Stimulated activated CD8-positive, alpha-beta memory T cell treated with anti-CD3 and anti-CD28 coated beads, Interleukin-7, amount 100 ng/mL, for 1 hour (primary cell): ENCODE measurements at places on chromosomes 1 and 21.

GRCh38 chr1:24659993-24660665 lies 17.0 kb downstream of the SRRM1 start:
- no peak for DNase-seq

GRCh38 chr21:26147535-26147934 lies 23.0 kb downstream of the APP start:
- no peak for DNase-seq

DNA sequence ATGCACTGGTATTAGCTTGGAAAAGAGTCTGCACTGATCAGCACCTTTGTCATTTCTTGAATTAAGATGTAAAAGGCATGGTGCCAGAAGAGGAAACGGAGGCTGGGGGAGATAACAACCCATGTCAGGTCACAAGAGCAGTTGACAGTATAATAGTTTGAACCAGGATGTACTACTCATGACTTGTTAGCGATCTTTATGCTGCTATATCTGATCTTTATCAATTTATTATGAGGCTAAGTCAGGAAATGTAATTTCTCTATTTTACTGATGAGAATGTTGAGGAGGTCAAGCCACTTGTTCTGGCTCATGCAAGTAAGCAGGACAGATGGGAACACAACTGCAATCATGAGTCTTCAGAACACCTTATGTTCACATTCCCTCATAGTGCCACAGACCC lies 41.4 kb downstream of the RGS5 start:
- DNase-seq = no peak

DNA sequence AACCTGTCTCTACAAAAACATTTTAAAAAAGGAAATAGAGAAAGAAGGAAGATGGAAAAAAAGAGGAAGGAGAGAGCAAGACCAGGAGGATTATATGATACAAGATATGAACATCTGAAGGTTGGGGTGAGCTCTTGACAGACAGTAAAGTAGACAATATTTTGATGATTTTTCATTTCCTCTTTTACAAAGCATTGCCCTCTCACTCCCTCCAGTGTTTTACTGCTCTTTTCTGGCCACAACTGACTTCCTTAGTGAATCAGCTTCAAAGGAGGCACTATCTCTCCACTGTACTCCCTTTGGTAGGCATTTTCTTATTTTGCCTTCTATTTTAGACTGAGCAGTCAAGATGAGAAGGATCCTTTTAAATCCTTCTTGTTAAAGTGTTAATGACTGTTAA lies 296.7 kb downstream of the KCTD3 start:
- no peak for DNase-seq

- DNase-seq = no peak
Measured at GRCh38 chr1:66996018-66996682, 57.8 kb downstream of the SLC35D1 start.

- DNase-seq = no peak
Measured at GRCh38 chr21:45630876-45631275, 12.6 kb upstream of the PCBP3 start.

- no peak for DNase-seq
Measured at GRCh38 chr21:43903451-43904091, 38.5 kb downstream of the AGPAT3 start.

- no peak for DNase-seq
Measured at GRCh38 chr21:39224930-39225329, 41.7 kb upstream of the PSMG1 start.

DNA sequence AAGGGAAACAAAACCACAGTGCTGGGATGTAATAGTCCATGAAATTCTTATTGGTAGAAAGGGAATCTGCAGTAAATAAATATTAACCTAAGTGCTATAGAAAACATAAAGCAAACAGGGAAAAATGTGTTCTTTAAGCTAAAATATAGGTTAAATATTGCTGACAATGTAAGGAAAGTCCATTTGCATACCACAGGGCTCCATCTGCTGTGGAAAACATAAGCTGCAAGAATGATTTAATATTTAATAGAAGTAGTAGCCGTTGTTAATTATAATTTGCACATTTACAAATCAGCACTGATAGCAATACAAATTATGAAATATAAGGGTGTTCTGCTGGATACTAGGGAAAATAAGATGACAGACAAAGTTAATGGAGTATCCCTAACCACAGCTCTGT lies 444.9 kb upstream of the PKN2 start:
- no peak for DNase-seq
